ENCODE measurements at places on chromosomes 2 and 18. TPM values are rescaled to one million over a fixed set of nuclear protein-coding genes. Genes with fewer than 3 reads are reported as not detected.
A peak's percentile ranks its signal among the peaks of the same experiment; 100 is the strongest.

PLEKHH2 gene
- 16.9 TPM for total RNA-seq

SERPINE2 gene
- total RNA-seq = 3.8 TPM

ELOA2 gene
- not detected for total RNA-seq

LIPT1 gene
- total RNA-seq = 9.8 TPM

CTAGE1 gene
- total RNA-seq = not detected

CCL20 gene
- total RNA-seq = 7.4 TPM

TOGARAM2 gene
- 5.1 TPM for total RNA-seq

KLHL29 gene
- 17.7 TPM for total RNA-seq

CELF4 gene
- 0.59 TPM for total RNA-seq

DNA sequence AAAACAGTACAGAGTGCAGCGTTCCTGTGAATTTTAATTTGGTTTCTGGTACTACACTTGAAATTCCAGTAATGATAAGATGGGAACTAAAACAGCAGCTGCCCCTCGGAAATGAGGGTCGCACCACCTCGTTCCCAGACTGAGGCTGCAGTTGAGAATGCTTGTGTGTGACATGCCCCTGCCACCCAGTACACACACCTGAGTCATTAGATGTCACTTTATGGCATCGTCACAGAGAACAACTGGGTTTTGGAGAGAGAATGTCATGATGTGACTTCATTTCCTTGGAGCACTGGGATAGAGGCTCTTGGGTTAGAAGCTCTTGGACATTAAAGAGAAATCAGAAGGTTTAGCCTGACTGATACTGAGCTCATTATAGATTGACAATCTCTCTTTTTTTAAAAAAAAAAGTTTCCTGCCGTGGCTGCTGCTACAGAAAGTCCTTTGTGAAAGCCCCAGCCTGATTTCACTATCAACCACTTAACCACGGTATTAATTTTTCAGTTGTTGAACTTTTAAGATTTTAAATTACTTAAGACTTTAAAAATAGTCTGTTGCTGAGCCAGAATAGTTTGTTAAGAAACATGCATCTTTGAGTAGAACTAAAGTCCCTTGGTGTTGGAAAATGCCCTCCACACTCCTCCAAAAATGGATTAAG, 24.5 kb downstream of the BCL2L11 start:
- no peak for DNase-seq

- DNase-seq = no peak
These were observed 14.6 kb downstream of the ZNF396 start for GRCh38 chr18:35362531-35362930.

- no peak for DNase-seq
These were observed 11.8 kb downstream of the CYRIA start for GRCh38 chr2:16653799-16654198.

GRCh38 chr2:23525137-23525765, 140.3 kb downstream of the KLHL29 start:
- no peak for DNase-seq

- DNase-seq = peak; percentile 5
These were observed 167.4 kb downstream of the NCK2 start for GRCh38 chr2:105912081-105912480.

GRCh38 chr2:77028032-77028600, 494.1 kb downstream of the LRRTM4 start:
- no peak for DNase-seq

DNA sequence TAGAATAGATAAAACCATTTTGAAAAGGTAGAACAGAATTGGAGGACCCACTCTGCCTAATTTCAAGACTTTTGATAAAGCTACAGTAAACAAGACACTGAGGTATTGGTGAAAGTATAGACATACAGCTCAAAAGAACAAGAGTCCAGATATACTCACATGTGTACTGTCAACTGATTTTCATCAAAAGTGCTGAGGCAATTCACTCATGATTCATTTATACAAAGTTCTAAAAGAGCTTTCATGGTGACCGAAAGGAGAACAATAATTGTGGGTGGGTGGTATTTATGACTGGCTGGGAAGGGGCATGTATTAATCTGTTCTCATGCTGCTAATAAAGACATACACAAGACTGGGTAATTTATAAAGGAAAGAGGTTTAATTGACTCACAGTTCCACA, 7.3 kb downstream of the MAP4K3 start:
- DNase-seq = no peak

- DNase-seq = no peak
These were observed 27.4 kb upstream of the CHAC2 start for GRCh38 chr2:53740170-53740569.

DNA sequence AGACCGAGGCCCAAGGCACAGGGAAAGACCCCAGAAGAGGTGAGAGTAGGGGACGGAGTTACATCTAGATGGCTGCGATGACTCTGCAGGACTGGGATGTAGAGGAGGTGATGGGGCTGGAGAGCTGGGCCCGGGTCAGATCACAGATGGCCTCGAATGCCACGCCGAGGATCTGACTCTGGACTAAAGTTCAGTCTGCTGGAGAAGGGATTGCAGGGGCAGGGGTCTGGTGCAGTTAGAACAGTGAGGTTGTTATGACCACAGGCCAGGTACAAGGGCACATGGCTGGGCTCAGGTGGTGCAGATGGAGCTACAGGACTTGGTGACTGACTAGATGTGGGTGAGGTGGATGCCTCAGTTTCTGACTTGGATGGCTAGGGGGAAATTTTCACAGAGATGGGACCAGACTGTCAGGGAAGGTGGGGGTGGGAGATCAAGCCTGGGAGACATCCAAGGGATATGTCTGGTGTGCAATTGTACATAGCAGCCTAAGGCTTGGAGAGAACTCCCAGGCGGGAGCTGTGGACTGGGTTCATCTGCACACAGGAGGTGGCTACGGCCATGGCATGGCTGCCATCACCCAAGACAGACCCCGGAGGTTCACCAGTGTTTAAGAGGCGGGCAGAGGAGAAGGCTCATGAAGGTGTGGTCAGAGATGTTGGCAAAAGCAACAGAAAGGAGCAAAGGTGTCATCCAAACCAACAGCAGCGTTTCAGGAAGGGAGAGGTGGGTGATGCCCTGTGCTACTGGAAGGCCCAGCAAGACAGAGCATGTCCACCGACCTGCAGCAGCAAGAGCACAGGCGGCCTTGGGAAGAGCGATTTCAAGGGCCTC, 66.9 kb downstream of the CIB4 start:
- DNase-seq = no peak

DNA sequence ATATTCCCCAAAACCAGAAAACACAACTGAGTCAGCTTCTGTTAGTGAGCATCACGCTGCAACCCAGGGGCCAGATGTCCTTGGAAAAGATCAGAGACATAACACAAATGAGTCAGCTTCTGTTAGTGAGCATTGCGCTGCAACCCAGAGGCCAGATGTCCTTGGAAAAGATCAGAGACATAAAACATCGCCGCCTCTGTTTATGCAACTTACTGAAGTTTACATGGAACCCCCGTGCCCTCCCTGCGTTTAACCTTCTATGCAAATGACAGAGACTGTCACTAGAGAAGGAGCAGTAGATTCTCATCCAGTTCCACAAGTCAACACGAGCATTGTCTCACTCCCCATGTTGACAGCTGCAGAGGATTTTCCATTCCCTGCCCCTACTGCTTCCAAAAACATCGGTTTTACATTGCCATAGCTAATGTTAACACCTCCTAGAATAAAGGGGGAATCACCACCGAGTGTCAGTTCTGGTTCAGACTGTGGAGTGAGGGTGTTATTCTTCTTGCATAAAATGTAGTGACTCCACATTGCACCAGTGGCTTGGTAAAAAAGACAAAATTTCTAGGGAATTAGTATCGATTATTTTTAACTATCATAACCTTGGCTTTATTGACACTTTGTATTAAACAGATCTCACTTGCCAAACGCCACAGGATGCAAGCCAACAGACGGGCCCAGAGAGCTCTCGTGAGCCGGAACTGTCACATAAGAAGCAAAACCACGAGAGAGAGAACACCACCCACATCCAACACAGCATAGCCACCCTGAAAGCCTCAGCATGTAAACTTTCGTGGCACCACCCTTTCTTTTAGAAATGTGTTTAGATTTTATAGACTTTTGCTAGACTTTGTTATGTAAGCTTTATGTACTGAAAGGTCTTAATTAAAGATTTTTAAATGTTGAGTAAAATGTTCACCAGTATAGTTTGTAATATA, 87.7 kb downstream of the SH3YL1 start:
- no peak for DNase-seq

GRCh38 chr2:143451642-143452281, 322.5 kb downstream of the ARHGAP15 start:
- DNase-seq = no peak

- DNase-seq = peak; percentile 78
These were observed 48.3 kb downstream of the SLC66A2 start for GRCh38 chr18:79903071-79903635.

GRCh38 chr18:22544626-22545025, 126.9 kb upstream of the CTAGE1 start:
- DNase-seq = no peak

DNA sequence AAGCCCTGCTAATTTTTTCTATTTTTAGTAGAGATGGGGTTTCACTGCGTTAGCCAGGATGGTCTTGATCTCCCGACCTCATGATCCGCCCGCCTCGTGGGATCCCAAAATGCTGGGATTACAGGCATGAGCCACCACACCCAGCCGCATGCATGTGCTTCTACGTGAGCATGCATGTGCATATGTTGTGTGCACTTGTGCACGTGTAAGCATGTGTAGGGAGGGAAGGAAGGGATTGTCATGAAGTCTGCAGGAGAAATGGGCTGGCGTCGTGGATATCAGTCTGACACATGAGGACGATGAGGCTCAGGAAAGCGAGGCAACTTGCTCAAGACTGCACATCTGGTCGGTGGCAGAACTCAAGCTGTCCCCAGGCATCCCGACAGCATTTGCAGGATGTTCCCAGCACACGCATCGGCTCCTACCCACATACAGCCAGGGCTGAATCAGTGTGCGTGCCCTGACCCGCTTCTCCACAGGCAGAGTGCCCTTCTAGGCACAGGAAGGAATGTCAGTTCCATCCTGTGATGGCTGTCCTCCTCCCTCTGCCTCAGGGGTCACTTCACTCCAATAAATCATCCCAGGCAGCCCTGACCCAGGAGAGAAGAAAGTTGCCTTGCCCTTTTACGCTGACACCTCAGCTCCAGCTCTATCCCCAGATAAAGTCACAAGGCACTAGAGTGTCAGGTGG, 49.9 kb upstream of the SLC14A2 start:
- DNase-seq = no peak

DNA sequence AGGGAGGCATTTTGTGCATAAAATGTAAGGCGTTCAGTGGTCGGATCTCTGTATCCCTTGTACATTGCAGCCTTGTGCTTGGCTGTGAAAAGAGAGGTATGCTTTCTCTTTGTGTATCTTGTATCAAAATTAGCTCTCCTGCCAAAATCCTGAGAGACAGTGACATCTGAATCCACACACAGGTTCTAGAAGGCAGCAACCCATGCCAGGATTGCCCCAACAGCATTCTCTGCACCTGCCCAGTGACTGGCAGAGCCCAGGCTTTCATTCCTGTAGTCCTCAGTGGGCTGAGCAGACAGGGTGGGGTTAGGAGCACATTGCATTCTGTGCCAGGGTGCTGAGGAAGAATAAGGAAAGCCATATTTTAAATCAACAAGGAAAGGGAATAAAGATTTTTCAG, 740.3 kb upstream of the RAB6C start:
- DNase-seq = no peak

GRCh38 chr18:13653746-13654433, 72.5 kb downstream of the FAM210A start:
- DNase-seq = peak; percentile 80

- no peak for DNase-seq
These were observed 1693.4 kb upstream of the SLC39A10 start for GRCh38 chr2:193963472-193964119.

- peak; percentile 72 for DNase-seq
These were observed 47.9 kb downstream of the DCDC2C start for GRCh38 chr2:3751251-3751650.

DNA sequence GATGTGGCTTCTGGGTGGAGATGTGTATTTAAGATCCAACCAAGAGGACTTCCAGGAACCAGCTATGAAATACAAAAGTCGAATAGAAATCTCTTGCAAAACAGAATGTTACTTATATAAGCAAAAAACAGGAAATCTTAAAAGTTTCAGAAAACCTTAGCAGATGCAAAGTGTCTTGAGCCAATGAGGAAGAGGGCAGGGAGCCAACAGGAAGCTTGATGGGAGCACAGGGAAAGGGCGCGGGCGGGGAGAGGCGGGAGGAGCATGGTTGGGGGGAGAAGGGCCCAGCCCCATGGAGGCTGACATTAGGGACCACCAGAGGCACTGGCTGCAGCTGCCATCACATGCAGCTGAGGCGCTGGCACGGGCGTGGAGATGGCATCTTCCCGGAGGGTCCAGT, 203.3 kb downstream of the SNTG2 start:
- peak; percentile 93 for DNase-seq

Data from lower leg skin (tissue), 4 donors.